Small intestine (tissue), 16 donors: ENCODE measurements at places on chromosomes 2 and 18.
A peak's percentile ranks its signal among the peaks of the same experiment; 100 is the strongest.

DNA sequence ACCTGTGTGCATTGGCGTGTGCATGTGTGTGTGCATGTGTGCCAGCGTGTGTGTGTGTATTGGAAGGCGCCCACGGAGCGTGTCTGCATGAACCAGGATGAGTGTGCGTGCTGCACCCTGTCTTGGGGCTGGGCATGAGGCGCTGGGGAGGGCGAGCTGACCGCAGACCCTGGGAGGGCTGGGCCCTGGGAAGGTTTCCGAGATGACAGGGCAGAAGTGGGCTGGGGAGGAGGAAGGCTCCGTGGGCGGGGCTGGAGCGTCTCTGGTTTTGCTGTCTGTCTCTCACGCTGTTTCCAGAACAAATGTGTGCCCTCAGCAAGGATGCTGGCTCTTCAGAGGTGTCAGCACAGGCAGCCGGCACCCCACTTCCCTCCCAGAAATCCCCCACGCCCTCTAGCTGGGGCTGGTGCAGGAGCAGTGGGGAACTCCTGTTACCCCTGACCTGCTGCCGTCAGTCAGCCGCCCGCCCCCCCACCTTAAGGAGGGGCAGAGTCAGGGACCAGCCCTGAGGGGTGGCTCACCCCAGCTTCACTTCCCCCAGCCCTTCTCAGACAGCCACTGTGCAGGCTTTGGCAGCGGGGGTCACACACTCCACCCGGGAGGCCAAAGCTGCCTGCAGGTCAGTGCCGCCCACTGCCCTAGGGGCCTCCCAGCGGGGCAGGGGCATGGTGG lies at the start of gene GPR35:
GPR35 (plus strand) TSS at position 531 of the 672 bp plus-strand sequence. CDS start 4,473 bp downstream, outside the sequence.
- H3K27me3 ChIP-seq: no peaks in the 10 kb centered on the region
- peaks cover 10% of the 10 kb centered on the region for H3K36me3 ChIP-seq
- no peaks in the 10 kb centered on the region for H3K4me1 ChIP-seq
- H3K27ac ChIP-seq: peak within 1 kb of the TSS; percentile 66
- DNase-seq: peak; percentile 46
- no peak within 1 kb of the TSS for H3K4me3 ChIP-seq

DNA sequence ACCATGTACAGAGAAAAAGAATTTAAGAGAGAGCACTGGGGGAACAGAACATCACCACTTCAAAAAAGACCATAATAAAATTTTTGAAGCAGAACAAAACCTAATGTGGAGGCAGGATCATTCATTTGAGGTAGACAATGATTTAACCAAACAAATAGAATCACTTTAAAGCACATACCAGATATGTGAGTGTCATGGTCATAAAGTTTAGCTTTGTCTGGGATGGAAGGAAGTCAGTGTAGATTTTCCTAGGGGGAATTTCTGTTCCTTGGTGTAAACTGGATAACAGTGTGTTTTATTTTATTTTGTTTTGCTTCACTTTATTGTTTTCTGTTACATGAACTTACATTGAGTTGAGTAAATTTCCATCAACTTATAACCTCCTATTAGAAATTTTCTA lies 120.8 kb downstream of the CRIM1 start:
- H3K4me1 ChIP-seq: no peaks in the 10 kb centered on the region
- H3K36me3 ChIP-seq: peaks cover 16% of the 10 kb centered on the region
- H3K27me3 ChIP-seq: no peaks in the 10 kb centered on the region
- H3K27ac ChIP-seq: no peak overlapping the region

DNA sequence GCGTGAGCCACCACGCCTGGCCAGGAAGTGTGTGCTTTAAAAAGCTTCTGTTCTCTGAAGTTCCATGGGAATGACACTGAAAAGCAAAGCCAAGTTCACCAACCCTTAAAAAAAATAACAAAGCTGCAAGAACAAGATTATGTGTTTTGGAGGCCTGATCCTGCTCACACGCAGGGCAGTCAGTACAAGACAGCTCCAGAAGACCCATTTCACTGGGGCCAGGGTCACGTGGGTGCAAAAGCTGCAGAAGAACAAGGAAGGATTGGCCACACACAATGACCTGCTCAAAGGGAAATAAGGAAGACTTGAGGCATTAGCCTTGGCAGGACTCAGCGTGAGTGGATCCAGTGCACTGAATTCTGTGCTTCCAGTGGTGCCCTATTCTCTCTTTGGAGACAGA lies 187.9 kb downstream of the NCK2 start:
- no peak overlapping the region for H3K27ac ChIP-seq
- no peaks in the 10 kb centered on the region for H3K36me3 ChIP-seq
- no peak overlapping the region for H3K4me3 ChIP-seq
- H3K4me1 ChIP-seq: no peaks in the 10 kb centered on the region
- no peaks in the 10 kb centered on the region for H3K27me3 ChIP-seq

DNA sequence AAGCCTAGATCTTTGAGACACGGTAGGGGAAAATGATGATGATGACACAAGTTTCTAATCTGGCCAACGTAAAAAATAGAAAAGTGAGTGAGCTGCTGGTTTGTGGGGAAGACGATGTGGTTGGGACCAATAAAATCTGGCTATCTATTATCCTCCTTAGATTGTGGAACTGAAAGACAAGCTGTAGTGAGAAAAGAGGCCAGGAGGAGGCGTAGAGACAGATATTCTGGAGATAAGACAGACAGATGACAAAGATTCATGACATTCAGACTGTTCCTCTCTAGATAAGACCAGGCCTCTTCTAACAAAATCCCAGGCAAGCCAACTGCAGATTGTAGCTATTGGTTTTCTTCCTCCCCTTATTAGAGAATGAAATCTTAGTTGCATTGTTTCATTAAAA lies 376.3 kb upstream of the UBE2E3 start:
- no peak overlapping the region for H3K27ac ChIP-seq
- H3K36me3 ChIP-seq: no peaks in the 10 kb centered on the region
- H3K27me3 ChIP-seq: no peaks in the 10 kb centered on the region
- H3K4me1 ChIP-seq: no peaks in the 10 kb centered on the region

DNA sequence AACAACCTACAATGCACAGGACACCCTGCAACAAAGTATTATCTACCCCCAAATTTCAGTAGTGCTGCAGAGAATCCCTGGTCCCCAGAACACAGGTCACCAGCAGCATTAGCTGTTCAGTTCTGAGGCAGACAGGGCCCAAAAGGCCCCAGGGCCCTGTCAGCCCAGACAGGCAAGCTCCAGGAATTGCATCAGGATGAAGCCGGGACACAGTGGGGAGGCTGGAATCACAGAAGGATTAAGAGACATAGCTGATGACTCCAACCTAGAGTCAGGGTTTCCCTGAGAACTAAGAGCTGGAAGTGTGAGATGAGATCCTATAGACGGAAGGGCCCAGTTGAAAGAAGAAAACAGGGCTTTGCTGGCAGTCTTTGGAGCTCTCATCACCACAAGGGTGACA lies 148.1 kb downstream of the GALNT14 start:
- no peak overlapping the region for H3K27ac ChIP-seq
- DNase-seq: no peak
- H3K36me3 ChIP-seq: no peaks in the 10 kb centered on the region
- no peaks in the 10 kb centered on the region for H3K27me3 ChIP-seq

DNA sequence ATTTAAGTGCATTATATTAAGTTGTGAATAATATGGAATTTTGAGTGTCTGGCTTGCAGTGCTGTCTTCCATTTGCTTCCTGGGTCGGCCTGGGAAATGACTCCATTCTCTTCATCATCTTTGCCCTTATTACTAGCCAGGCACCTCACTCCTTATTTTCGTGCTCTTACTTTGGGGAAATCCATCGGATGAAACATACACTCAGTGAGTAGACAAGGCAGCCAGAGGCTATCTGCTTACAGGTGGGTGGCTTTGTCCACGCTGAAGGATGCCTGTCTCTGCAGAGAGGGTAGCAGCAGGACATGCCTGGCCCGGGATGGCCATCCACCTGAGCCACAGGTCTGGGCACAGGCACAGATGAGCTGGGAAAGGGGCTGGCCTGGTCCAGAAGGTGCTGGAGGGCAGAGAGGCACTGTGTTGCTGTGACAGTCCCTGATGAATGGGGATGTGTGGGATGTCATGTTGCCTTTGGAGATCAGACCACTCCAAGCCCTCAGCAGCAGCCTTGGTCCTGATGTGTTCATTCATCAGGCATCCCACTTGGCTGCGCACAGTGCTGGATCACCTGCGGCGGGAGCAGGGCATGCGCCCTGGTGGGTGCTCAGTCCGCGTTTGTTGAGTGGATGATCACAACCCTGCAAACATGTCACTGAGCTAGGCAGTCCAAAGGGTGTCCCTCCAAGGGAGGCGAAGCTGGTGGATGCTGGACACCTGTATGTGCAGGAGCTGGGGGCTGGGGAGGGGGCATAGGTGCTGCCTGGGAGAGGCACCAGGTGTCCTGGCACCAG lies 236.0 kb downstream of the LDLRAD4 start:
- no peak for DNase-seq
- H3K4me3 ChIP-seq: no peak overlapping the region
- H3K36me3 ChIP-seq: no peaks in the 10 kb centered on the region
- H3K27ac ChIP-seq: no peak overlapping the region
- H3K4me1 ChIP-seq: no peaks in the 10 kb centered on the region
- peaks cover 7% of the 10 kb centered on the region for H3K27me3 ChIP-seq

GRCh38 chr2:110866466-110866865 lies 134.1 kb downstream of the ACOXL start:
- no peak for DNase-seq
- H3K27ac ChIP-seq: no peak overlapping the region

DNA sequence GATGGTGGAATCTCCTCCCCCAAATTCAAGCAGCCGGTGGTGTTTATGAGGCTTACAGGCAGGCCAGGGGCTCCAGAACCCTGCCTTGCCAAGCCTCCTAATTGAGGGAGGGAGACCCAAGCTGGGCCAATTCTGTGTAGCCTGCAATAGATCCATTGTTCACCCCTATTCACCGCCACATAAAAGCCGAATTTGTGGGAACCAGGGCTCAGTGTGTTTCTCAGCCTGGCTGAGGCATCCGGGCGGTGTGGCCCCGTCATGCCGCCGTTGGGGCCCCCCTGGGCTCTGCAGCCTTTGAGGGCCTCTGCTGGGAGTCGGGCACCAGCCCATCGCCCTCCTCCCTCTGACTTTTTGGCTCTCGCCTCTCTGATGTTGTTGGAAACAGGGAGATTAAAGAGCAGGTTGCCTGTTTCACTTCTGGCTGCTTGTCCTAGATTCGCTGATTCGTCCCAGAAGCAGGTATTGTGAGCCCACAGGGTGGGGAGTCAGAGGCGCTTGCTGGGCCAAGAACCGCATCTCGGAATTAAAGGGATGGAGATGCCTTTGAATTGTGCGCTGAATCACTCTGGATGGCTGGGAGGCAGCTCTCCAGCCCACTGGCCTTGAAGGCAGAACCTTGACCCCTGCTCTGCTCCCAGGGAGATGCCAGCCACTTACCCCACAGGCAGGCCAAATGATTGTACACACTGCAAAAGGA lies 14.7 kb upstream of the OTOS start:
- no peak overlapping the region for H3K4me3 ChIP-seq
- H3K27ac ChIP-seq: no peak overlapping the region
- no peak for DNase-seq
- no peaks in the 10 kb centered on the region for H3K27me3 ChIP-seq
- H3K4me1 ChIP-seq: no peaks in the 10 kb centered on the region

- H3K4me1 ChIP-seq: no peaks in the 10 kb centered on the region
- DNase-seq: peak; percentile 61
- no peaks in the 10 kb centered on the region for H3K36me3 ChIP-seq
- H3K27me3 ChIP-seq: no peaks in the 10 kb centered on the region
- H3K27ac ChIP-seq: no peak overlapping the region
These were observed 480.8 kb upstream of the KLHL29 start for GRCh38 chr2:22904126-22904684.

DNA sequence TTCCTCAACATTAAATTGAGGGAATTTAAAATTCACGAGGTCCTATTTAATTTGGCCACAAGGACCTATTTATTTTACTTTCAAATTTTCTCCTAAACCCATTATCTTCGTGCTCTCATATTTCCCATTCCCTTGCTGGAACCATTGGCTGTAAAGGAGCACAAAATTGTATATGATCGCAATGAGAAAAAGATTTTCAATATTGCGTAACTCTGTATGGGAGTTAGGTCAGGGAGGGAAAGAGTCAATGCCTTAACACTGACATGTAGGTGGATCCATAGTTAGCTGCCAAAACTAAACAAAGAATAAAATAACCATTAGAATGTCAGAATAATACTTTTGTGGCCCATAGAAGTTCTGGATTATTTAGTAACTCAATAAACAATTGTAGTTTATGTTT lies 40.6 kb upstream of the ZC3H15 start:
- no peak overlapping the region for H3K27ac ChIP-seq
- DNase-seq: no peak
- no peak overlapping the region for H3K4me3 ChIP-seq

GRCh38 chr2:210035679-210036078 lies 33.2 kb downstream of the RPE start:
- H3K27me3 ChIP-seq: no peaks in the 10 kb centered on the region
- no peaks in the 10 kb centered on the region for H3K4me1 ChIP-seq
- H3K27ac ChIP-seq: no peak overlapping the region
- no peak for DNase-seq
- H3K36me3 ChIP-seq: no peaks in the 10 kb centered on the region
- H3K4me3 ChIP-seq: no peak overlapping the region

DNA sequence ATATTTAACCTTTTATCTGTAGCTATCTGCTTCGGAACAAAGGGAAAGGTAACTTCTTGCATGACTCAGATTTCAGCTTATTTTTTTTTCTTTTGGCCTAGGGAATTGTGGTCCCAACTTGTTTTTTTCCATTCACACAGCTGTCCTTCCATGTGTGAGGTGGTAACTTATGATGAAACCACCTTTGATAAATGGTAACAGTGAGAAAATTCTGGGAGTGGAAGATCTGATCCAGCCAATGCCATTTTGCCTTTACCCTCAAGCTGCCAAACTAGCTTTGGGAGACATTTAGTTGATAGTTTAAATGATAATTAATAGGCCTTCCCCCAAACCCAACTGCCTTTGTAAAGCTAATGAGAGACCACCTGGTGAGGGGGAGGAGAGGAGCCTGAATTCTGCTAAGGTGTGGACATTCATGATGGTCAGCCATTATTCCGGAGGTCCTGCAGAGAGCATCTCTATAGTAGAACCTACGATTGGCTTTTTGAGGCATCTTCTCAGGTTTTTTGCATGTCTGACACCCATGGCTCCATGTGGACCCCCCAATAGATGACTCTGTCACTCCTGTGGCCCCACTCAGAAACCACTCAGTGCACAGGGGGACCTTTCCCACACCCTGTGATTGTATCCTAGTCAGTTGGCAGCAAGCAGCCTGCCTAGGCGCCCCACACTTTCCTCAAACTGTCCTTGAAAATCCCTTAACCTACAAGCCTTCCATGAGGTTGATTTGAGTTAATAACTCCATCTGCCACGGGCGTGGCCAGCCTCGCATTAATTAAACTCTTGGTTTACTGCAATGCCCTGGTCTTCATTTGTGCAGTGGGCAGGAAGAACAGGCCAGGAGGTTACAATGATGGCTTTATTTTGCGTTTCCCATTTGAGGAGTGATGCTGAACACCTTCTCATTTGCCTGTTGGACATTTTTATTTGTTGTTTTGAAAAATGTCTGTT lies 263.5 kb upstream of the PXDN start:
- H3K36me3 ChIP-seq: no peaks in the 10 kb centered on the region
- H3K4me3 ChIP-seq: no peak overlapping the region
- H3K4me1 ChIP-seq: no peaks in the 10 kb centered on the region
